NCI-H1417 treated with DMSO at 0.1 percent for 48 hours (cell line): ENCODE measurements at places on chromosomes 1 and 21.

DNA sequence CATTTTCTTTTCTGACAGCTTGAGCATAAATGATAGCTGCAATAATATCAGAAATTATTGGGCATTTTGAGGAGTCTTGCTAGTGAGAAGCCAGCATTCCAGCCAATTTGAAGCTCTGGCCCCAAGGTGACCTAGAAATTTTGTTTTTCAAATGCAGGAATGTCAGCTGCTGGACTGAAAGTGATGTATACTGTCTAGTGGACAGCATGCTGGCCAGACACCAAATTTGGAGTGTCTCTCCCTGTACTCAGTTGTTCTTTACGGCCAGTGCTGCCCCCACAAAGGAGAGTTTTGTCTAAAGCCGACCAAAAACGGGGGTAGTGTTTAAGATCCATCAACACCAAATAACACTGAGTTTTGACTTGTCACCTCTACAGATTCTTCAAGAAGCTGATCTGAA is 5.2 kb downstream of the RGS7 start:
- no peak for DNase-seq

DNA sequence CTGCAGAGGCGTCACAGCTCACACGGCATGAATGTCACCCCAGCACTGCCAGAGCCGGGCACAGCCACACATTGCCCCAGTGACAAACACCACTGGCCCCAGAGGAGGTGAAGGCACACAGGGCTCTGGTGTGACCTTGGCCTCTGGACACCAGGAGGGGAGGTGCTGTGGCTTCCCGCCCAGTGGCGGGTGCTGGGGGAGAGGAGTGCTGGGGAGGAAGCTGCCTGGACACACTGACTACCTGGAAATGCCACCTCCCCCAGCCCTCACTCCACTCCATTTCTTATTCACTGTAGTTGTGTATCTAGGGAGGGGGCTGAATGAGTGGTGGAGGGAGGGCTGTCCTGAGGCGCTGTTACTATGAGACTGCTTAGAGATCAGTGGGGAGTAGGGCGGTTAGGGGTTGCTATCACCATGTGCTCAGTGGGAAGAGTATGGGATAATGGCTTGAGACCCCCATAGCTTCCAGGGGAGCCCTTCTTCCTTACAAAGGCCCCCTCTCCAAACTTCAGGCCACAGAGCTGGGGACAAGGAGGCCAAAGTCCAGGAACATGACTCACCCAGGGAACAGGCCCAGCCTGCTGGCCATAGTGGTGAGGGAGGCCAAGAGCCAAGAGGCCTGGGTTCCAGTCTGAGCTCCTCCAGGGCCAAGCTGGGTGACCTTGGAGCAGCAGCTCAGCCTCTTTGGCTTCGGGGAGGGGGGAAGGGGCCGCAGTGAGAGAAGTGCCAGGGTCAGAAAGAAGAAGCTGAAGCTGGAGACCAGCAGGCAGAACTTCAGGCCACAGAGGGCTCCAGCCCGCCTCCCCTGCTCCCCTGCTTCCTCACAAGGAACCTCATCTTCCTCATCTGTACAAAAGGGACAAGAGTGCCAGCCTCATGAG is 40.1 kb downstream of the AHDC1 start:
- no peak for DNase-seq

DNA sequence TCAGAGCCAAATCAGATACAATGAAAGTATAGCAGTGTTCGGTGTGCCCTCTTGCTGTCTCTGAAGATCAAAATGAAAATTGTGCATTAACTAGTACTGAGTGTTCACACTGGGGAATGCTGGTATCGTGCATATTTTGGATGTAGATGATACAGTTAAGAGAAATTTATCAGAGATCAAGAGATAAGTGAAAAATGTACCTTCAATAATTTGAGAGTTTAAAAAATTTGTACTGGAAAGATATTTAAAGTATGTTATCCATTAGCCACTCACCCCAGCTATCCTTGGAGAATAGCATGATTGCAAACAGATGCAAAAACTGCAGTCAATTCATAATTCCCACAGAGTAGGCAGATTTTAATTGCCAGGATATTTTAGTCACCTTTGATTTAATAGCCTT is 56.4 kb downstream of the GREM2 start:
- no peak for DNase-seq

DNA sequence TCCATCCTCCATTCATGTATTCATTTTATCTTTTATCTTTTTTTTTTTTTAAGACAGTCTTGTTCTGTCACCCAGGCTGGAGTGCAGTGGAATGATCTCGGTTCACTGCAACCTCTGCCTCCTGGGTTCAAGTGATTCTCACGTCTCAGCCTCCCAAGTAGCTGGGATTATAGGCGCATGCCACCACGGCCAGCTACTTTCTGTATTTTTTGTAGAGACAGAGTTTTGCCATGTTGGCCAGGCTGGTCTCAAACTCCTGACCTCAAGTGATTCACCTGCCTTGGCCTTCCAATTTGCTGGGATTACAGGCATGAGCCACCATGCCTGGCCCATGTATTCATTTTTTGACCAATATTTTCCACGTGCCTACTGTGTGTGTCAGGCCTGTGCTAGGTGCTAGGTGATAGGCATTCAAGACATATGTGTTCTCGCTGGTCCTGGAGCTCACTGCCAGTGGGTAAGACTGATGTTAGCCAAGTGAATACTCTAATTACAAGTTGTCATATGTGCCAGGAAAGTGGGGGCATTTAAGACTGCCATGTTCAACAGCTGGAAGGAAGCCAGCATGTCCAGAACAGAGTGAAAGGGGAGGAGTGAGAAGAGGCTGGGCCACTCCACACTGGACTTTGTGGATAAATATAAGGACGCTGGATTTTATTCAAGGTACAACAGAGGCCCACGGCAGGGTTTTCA is 5.3 kb upstream of the CELSR2 start:
- DNase-seq = no peak

DNA sequence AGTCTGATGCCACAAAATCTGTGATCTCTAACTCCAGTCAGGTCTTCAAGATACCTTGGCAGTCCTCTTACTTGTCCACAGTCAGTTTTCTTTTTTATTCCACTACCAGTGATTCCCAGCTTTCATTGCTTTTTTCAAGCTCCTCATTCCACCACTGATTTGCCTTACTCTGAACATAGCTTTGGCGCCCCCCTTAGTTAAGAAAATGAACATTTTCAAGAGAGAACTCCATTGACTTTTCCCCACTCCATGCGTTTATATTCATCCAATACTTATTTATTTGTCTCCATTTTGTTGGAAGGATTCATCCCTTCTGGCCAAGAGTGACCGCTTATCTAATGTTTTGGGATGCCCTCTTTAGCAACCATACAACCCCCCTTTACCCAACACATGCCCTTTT is 33.9 kb upstream of the IPO9 start:
- no peak for DNase-seq

GRCh38 chr1:31881688-31882000 is 56.5 kb downstream of the PTP4A2 start:
- DNase-seq = no peak

- no peak for DNase-seq
Measured at GRCh38 chr1:28909198-28909597, 5.2 kb upstream of the EPB41 start.

- no peak for DNase-seq
Measured at GRCh38 chr1:201562659-201563405, 23.9 kb downstream of the NAV1 start.

DNA sequence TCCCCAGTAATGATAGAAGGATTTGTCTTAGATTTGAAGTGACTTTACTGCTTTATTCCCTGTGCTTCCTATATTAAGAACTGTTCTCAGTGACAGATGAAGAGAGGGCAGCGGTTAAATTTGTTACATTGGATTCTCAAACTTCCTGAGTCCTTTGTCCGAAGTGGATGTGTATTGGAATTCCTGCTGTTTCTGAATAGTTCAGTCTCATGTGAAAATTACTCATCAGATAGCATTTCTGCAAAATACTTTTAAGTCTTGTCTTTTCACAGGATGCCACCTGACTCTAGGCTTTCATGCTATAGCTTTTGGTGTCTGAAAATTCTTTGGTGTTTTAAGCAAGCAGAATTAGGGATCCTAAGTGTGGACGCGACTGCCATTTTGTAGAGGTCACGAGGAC is 83.6 kb downstream of the PRDM2 start:
- no peak for DNase-seq

GRCh38 chr1:200818248-200818647 is 54.5 kb upstream of the GPR25 start:
- no peak for DNase-seq

GRCh38 chr1:8925406-8925805 is 20.3 kb upstream of the CA6 start:
- no peak for DNase-seq

GRCh38 chr1:150808121-150808520 is at the start of gene CTSK:
Gene CTSK, minus strand, starts transcription at chr1:150808260. Its CDS starts 1,455 bp downstream, at chr1:150806805.
- no peak for DNase-seq

GRCh38 chr1:23527900-23528249 is 3.2 kb downstream of the E2F2 start:
- DNase-seq = no peak
